ENCODE measurements at places on chromosomes 7 and 10. TPM values are rescaled to one million over a fixed set of nuclear protein-coding genes. Genes with fewer than 3 reads are reported as not detected.

DBNL gene
- total RNA-seq: 236 TPM

GRCh38 chr7:127730658-127731276 is 78.8 kb downstream of the SND1 start:
- H3K27me3 ChIP-seq: no peaks in the 10 kb centered on the region
- no peaks in the 10 kb centered on the region for H3K36me3 ChIP-seq
- H3K4me1 ChIP-seq: no peaks in the 10 kb centered on the region
- no peak overlapping the region for H3K4me3 ChIP-seq
- no peak for DNase-seq
- H3K27ac ChIP-seq: no peak overlapping the region

GRCh38 chr7:32809347-32809746 is 82.2 kb downstream of the KBTBD2 start:
- H3K27ac ChIP-seq: no peak overlapping the region
- no peak for DNase-seq
- no peaks in the 10 kb centered on the region for H3K27me3 ChIP-seq
- no peaks in the 10 kb centered on the region for H3K4me1 ChIP-seq

DNA sequence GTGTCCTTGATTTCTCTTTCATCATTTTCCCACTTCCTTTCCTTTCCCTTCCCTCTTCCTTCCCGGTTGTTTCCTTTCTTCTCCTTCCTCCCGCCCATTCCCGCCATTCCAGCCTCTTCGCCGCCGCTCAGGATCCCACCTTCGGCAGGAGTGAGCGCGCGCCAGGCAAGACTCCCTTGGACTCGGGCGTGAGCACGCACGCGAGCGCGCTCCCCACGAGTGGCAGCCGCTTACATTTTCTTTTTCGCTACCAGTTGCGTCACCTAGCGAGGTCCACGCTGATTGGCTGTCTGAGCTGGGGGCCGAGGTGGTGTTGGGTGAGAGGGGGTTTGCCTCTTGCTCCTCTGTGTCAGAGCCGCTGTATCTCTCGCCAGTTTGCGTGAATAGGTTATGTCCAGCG is 11.8 kb downstream of the ZAN start:
- no peaks in the 10 kb centered on the region for H3K36me3 ChIP-seq
- H3K27me3 ChIP-seq: no peaks in the 10 kb centered on the region
- no peak overlapping the region for H3K27ac ChIP-seq
- no peak for DNase-seq
- H3K4me1 ChIP-seq: no peaks in the 10 kb centered on the region
- peak overlapping the region; percentile 39 for H3K4me3 ChIP-seq

SEMA3A gene
- total RNA-seq: 0.15 TPM

DNA sequence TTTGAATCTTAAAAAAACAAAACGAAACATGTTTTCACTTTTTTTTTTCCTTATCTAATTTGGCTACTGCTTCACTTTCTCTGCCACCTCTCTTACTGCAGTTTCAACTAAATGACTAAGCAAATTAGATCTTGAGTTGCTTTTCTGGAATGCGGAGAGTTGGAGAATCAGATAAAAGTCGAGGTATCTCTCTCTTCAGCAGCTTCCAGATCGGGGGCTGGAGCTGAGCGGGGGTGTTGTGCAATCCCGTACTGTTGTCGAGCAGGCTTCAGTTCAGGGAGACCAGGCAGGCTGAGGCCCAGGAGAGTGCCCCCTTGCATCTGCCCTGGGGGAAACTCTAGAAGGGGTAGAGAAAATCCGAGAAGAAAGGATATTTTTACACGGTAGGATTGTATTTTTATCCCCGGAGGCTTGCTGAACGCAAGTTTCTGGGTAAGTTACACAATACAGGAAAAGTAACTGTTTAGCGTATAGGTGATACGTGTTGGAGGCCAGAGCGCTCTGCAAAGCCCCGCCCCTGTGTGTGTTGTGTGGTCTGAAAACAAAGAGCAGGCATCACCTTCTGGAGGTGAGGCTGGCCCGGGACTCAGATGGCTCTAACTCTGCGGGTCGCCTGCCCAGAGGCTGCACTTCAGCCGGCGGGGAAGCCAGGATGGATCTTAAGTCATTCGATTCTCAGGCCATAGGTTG is 116.6 kb downstream of the KLF6 start:
- peak overlapping the region; percentile 60 for H3K27ac ChIP-seq
- H3K4me3 ChIP-seq: peak overlapping the region; percentile 28
- no peaks in the 10 kb centered on the region for H3K4me1 ChIP-seq
- H3K27me3 ChIP-seq: no peaks in the 10 kb centered on the region

DNA sequence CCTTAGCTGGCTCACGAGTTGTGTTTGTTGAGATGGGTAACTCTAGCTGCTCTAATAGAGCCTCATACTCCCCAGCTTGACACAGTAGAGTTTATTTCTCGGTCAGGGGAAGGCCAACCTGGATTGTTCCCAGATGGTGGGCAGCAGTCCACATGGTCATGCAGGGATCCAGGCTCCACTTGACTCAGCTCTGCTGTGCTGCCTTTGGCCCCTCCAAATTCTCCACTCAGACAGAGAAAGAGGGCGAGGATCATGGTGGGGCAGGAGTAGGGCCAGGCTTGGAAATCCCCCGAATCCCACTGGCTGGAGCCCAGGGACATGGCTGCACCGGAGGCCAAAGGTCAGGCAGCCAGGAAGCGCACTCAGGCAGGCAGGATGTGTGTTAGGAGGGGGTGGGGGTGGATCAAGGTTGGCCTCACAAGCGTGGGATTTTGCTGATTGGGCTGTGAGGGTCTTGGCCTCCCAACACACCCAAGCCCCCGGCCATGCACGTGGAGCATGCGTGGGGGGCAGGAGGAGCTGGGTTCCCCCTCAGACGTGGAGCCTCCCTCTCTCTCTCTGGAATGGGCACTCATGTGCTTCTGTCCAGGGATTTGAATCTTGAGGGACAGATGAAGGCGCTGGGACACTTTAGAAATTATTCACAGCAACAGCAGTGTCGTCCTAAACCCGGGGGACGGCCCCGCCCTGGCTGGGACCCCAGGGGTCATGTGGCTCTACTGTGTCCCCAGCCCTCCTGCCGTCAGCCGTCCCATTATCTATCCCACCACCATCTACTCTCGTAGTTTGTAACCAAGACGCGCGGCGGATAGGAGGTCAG is 44.8 kb downstream of the PDGFA start:
- DNase-seq: no peak
- no peak overlapping the region for H3K27ac ChIP-seq
- H3K4me3 ChIP-seq: no peak overlapping the region
- no peaks in the 10 kb centered on the region for H3K27me3 ChIP-seq
- H3K4me1 ChIP-seq: peaks cover 14% of the 10 kb centered on the region
- no peaks in the 10 kb centered on the region for H3K36me3 ChIP-seq

GRCh38 chr10:113320211-113320610 is 232.6 kb upstream of the HABP2 start:
- no peaks in the 10 kb centered on the region for H3K36me3 ChIP-seq
- H3K27me3 ChIP-seq: no peaks in the 10 kb centered on the region
- H3K4me3 ChIP-seq: no peak overlapping the region
- H3K27ac ChIP-seq: no peak overlapping the region
- DNase-seq: no peak

GRCh38 chr7:108002726-108003598 is at the start of gene LAMB1:
LAMB1 (minus strand) TSS chr7:108003161; CDS start chr7:108002885, 276 bp downstream.
- peaks cover 3% of the 10 kb centered on the region for H3K4me1 ChIP-seq
- H3K4me3 ChIP-seq: peak within 1 kb of the TSS; percentile 64
- peak within 1 kb of the TSS; percentile 87 for H3K27ac ChIP-seq
- H3K27me3 ChIP-seq: peaks cover 36% of the 10 kb centered on the region
- H3K36me3 ChIP-seq: no peaks in the 10 kb centered on the region
- DNase-seq: no peak

GRCh38 chr7:148867596-148868377 is 16.3 kb downstream of the EZH2 start:
- H3K36me3 ChIP-seq: no peaks in the 10 kb centered on the region
- no peak for DNase-seq
- H3K27ac ChIP-seq: no peak overlapping the region
- H3K27me3 ChIP-seq: no peaks in the 10 kb centered on the region
- peaks cover 9% of the 10 kb centered on the region for H3K4me1 ChIP-seq
- H3K4me3 ChIP-seq: no peak overlapping the region

DNA sequence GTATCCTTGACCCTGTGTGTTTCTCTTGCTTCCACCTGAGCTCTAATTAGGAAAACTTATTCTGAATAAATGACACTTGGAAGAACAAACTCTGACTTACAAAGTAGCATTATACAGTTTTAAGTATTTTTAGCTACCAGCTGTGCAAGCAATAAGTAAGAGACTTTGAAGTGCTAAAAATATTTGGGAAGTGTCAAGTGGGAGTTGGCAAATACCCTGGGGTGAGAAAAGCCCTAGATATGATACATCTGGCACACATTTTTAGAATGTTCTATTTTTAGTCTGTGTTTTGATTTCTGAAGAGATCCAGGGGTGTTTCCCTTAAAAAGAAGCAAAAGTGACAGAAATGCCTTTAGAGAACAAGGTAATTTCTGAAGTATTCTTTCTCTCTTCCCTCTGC is 132.7 kb upstream of the TEX47 start:
- H3K27me3 ChIP-seq: no peaks in the 10 kb centered on the region
- no peak for DNase-seq
- no peaks in the 10 kb centered on the region for H3K4me1 ChIP-seq
- H3K36me3 ChIP-seq: no peaks in the 10 kb centered on the region
- no peak overlapping the region for H3K27ac ChIP-seq
- no peak overlapping the region for H3K4me3 ChIP-seq

DNA sequence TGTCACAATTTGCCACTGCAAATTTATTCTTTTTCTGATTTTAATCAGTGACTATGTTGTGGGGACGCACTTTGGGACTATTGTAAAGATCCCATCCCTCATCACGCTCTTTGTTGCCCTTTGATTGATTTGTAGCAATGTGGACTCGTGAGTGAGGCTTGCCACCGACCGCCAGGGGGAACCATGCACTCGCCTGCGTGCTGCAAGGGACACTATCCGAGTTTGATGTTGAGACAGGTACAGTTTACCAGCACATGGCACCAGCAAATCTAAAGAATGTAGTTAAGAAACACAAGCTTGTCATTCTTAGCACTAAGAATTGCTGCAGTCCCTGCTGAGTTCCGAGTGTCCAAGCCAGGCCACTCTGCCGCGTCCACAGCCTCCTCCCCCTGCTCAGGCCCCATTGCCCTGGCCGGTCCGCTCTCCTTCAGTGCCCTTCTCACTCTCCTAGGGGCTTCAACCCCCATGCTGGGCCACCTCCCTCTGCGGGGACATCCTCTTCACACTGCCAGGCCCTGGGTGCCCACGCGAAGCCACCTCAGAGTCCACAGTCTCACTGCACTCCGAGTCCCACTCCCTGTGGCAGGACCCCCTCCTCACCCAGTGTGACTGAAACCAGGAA is 2.0 kb upstream of the SFTPA2 start:
- H3K4me3 ChIP-seq: no peak overlapping the region
- H3K36me3 ChIP-seq: no peaks in the 10 kb centered on the region
- no peaks in the 10 kb centered on the region for H3K4me1 ChIP-seq
- peaks cover 11% of the 10 kb centered on the region for H3K27me3 ChIP-seq

- H3K4me3 ChIP-seq: no peak overlapping the region
- no peaks in the 10 kb centered on the region for H3K27me3 ChIP-seq
Observed at GRCh38 chr10:118668228-118668952, 72.9 kb upstream of the PRLHR start.

- H3K27me3 ChIP-seq: no peaks in the 10 kb centered on the region
- H3K27ac ChIP-seq: no peak overlapping the region
- no peak overlapping the region for H3K4me3 ChIP-seq
- H3K36me3 ChIP-seq: no peaks in the 10 kb centered on the region
Observed at GRCh38 chr7:30327813-30328212, 43.4 kb downstream of the ZNRF2 start.

TRAPPC14 gene
- total RNA-seq: 13.7 TPM

PNLIPRP1 gene
- not detected for total RNA-seq

DNA sequence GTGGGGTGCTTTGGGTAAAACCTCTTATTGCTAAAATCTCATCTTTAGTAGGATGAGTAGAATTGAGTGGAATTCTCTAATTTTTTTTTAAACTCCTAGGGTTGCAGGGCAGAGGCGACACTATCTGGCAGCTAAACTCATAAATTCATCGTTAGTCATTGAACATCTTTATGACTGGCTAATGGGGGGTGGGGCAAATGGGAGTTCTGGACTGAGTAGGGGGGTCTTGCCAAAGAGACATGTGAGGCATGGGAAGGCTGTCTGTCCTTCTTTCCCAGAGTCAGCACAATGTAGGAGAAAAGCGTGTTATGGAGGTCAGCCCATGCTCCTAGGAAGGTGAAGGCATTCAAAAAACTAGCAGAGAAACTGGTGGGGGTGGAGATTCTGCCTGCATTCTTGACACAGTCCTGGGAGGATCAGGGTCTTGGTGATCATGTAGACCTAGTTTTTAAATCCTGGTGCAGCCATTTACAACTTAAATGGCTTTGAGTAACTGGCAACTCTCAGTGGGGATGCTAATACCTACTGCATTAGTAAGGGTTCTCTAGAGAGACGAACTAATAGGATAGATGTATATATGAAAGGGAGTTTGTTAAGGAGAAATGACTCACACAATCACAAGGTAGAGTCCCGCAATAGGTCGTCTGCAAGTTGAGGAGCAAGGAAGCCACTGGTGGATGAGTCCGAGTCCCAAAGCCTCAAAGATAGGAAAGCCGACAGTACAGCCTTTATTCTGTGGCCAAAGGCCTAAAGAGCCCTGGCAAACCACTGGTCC is 47.7 kb downstream of the EMX2 start:
- no peak overlapping the region for H3K27ac ChIP-seq
- no peaks in the 10 kb centered on the region for H3K36me3 ChIP-seq
- no peaks in the 10 kb centered on the region for H3K4me1 ChIP-seq
- no peaks in the 10 kb centered on the region for H3K27me3 ChIP-seq

- H3K27ac ChIP-seq: peak within 1 kb of the TSS; percentile 54
- H3K4me1 ChIP-seq: peaks cover 12% of the 10 kb centered on the region
- no peaks in the 10 kb centered on the region for H3K36me3 ChIP-seq
- H3K4me3 ChIP-seq: peak within 1 kb of the TSS; percentile 39
- DNase-seq: peak; percentile 25
Observed at GRCh38 chr7:4883372-4884144, at the start of gene RADIL. RADIL (minus strand) TSS chr7:4883716; CDS start chr7:4878139, 5,577 bp downstream.

GRCh38 chr10:2777666-2778355 is 289.5 kb upstream of the PFKP start:
- H3K27me3 ChIP-seq: no peaks in the 10 kb centered on the region
- H3K27ac ChIP-seq: no peak overlapping the region
- H3K36me3 ChIP-seq: no peaks in the 10 kb centered on the region
- no peak for DNase-seq
- H3K4me3 ChIP-seq: no peak overlapping the region

DNA sequence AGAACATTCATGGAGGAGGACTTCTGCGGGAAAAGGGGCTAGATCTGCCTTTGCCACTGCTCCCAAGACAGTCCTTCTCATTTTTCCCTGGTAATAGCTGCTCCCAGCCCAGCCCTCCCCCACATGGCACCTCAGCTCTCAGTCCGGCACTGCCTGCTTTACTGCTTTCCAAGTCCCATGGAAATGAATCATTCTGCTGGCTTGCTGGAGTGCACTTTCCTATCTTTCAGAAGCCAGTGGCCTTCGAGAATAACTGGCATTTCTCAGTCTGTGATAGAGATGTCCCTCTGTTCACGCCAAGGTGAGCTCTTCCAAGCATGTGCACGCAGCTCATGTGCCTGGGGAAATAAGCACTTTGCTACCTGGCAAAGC is 61.4 kb downstream of the SYPL1 start:
- peaks cover 25% of the 10 kb centered on the region for H3K4me1 ChIP-seq
- DNase-seq: no peak
- H3K36me3 ChIP-seq: no peaks in the 10 kb centered on the region
- no peaks in the 10 kb centered on the region for H3K27me3 ChIP-seq
- no peak overlapping the region for H3K4me3 ChIP-seq
